ENCODE measurements at places on chromosomes 16 and 17.

GRCh38 chr16:66277311-66278070 lies 89.0 kb upstream of the CDH5 start:
- H3K27ac ChIP-seq, result no peak overlapping the region
- no peaks in the 10 kb centered on the region for H3K27me3 ChIP-seq
- no peaks in the 10 kb centered on the region for H3K36me3 ChIP-seq
- H3K4me1 ChIP-seq, result 0 out of 2 replicates have a peak, but pooled peaks cover 4% of the 10 kb centered on the region

DNA sequence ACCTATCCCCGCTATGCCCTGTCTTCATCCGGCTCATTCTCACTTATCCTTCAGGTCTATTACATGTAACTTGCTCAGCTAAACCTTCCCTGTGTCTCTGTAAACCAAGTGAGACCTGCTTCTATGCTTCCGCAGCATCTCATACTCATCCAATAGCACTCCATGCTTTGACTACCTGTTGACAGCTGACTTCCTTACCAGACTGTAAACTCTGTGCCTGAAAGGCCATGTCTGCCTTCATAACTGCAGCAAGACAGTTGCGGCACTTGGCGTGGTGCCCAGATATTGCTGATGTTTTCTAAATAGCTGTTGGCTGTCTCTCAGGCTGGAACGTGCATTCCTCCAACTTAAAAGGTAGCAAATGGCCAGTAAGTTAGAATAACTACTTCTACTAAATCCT lies 1.8 kb upstream of the OR1E1 start:
- no peaks in the 10 kb centered on the region for H3K4me1 ChIP-seq
- no peaks in the 10 kb centered on the region for H3K36me3 ChIP-seq
- no peaks in the 10 kb centered on the region for H3K27me3 ChIP-seq
- no peak overlapping the region for H3K27ac ChIP-seq
- DNase-seq, result no peak

GRCh38 chr16:31354394-31355291 lies at the start of gene ITGAX:
TSS of gene ITGAX (plus strand) at chr16:31355176. CDS start at chr16:31355255, 79 bp downstream.
- H3K4me3 ChIP-seq, result no peak within 1 kb of the TSS
- no peaks in the 10 kb centered on the region for H3K4me1 ChIP-seq
- no peaks in the 10 kb centered on the region for H3K27me3 ChIP-seq

DNA sequence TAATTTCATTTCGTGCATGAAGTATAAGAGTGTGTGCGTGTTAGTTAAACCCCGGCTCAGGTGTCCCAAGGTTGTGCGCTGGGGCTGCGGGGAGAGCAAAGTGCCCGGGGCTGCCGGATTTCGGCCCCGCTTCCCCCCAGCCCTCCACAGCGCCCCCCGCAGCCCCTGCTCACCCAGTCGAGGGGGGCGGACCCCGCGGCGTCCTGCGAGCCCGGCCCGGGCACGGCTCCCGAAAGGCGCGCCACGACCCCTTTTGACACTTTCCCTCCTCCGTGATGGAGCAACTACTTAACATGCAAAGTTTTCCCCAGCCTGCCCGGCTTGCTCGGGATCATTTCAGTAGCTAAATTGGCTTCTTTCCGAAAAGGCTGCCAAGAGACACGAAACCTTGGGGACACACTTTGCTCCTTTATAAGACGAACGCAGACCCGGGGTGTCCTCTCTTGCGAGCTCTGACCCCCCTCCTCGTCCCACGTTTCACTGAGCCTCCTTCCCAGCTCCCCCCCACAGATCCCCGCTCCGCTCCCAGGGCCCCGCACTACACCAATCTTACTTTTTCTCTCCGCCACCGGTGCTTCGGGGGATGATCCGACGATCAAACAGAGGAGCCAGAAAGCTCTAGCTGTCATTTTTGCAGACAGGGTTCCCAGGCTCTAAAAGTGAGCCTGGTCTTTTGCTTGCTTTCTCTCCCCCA lies 552 bp downstream of the C17orf58 start:
- peaks cover 40% of the 10 kb centered on the region for H3K27me3 ChIP-seq
- DNase-seq, result peak; percentile 59
- peaks cover 14% of the 10 kb centered on the region for H3K4me1 ChIP-seq
- peak overlapping the region; percentile 80 for H3K4me3 ChIP-seq
- no peak overlapping the region for H3K27ac ChIP-seq

- H3K4me1 ChIP-seq, result no peaks in the 10 kb centered on the region
- H3K27me3 ChIP-seq, result no peaks in the 10 kb centered on the region
- H3K36me3 ChIP-seq, result no peaks in the 10 kb centered on the region
- H3K27ac ChIP-seq, result no peak overlapping the region
- H3K4me3 ChIP-seq, result no peak overlapping the region
Observed at GRCh38 chr16:35405526-35405925, 1946.1 kb downstream of the TP53TG3F start.

DNA sequence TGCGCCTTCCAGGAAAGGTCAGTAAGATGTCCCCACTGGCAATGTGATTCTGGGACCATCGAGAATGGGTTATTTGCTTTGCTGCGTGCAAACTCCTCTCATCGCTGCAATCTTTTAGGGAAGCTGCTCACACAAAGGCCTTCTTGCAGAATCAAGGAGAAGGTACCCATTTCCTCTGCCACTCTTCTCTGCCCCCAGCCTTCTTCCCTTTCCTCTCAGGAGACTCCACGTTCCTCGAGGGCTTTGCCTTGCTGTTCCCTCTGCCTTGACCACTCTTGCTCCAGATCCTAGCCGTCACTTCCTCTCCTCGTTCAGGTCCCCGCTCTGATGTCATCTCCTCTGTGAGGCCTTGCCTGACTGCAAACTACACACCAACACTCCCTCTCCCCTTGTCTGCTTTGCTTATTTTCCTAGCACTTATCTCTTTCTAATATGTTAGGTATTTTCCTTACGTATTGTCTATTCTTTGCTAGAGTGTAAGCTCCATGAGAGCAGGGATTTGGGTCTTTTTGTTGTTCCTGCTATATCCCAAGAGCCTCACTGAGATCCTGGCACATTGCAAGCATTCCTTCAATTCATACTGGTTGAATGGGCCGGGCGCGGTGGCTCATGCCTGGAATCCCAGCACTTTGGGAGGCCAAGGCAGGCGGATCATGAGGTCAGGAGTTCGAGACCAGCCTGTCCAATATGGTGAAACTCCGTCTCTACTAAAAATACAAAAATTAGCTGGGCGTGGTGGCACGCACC lies 5.3 kb upstream of the CRK start:
- no peak overlapping the region for H3K4me3 ChIP-seq
- H3K27me3 ChIP-seq, result no peaks in the 10 kb centered on the region
- DNase-seq, result peak; percentile 55
- no peaks in the 10 kb centered on the region for H3K36me3 ChIP-seq

DNA sequence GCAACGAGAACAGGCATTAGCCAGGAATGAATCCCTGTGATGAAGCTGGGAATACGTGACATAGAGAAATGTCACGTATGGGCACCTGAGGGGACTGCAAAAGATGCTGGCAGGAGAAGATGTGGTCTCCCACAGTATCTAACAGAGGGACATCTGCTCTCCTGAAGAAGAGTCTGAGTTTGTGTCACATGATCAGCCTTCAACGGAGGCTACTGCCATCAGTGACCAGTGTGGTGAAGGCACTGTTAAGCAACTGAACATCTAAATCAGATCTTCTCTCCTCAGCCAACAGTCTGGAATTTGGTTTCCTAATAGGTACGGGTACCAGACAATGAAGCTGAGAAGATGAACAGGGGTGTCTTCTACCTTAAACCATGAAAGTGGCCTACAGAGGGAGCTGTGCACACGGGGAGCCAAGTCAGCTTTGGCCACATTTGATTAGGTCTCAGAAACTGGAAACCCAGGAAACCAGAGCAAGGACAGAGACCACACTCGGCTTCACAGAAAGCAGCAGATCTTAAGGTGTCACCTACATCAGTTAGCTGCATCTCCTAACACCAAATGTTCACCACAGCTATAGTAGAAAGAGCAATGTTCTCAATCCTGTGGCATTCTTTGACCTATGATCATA lies 41.8 kb downstream of the BRD7 start:
- H3K27ac ChIP-seq, result no peak overlapping the region
- H3K27me3 ChIP-seq, result no peaks in the 10 kb centered on the region

DNA sequence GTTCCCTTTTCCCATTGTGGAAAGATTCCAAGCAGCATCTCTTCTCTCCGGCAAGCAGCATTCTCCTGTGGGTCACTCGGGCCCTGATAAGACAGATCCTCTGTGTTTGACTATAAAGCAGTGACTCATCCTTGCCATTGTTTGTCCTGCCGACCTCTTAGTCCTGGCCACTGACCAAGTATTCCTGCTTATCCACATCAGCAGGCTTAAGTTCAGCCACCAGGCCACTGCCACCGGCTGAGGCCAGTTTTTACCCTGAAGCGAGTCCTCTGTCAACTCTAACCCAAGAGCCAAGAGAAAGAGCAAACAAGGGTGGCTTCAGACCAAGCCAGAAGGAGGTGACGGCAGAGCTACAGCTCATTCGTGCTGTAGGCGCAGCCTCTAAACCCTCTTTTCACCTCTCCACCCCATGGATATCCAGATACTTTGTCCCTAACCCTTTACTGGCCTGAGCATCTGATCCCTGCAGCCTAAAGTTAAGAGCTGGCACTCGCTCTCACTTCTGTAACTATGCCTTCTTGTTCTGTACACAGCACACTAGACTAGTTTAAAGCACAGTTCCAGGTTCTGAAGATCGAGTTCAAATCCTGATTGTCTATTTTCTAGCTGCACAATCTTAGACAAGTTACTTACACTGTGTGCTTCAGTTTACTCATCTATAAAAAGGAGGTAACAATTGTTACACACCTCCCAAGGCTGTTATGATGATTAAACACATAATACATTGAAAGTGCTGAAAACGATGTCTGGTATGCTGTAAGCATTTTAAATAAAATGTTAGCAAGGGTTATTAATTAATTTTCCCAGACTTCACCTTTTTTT lies 31.0 kb downstream of the SOX9 start:
- DNase-seq, result peak; percentile 62
- H3K27me3 ChIP-seq, result no peaks in the 10 kb centered on the region
- peak overlapping the region; percentile 24 for H3K4me3 ChIP-seq
- H3K4me1 ChIP-seq, result peaks cover 21% of the 10 kb centered on the region
- H3K27ac ChIP-seq, result peak overlapping the region; percentile 96

DNA sequence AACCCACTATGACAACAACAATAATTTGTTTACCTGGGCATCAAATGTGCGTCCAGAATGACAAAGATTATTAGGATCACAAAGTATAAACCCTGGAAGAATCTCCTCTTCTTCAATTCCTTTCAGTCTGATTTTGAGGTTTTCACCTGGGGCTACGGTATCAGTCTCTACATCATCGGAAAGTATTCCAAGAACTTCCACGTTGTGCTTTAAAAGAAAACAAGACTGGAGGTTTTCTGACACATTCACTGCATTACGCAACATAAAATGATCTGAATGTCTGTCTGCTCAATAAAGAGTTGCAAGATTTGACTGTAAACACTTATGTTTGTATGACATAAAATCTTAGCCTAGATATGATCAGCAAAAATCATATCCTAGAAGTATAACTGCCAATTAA lies 26.0 kb upstream of the RSL1D1 start:
- H3K4me1 ChIP-seq, result no peaks in the 10 kb centered on the region
- H3K27ac ChIP-seq, result no peak overlapping the region
- H3K4me3 ChIP-seq, result no peak overlapping the region
- no peaks in the 10 kb centered on the region for H3K27me3 ChIP-seq

GRCh38 chr16:987906-988305 lies 6.3 kb downstream of the SOX8 start:
- DNase-seq, result no peak
- no peaks in the 10 kb centered on the region for H3K36me3 ChIP-seq
- H3K27ac ChIP-seq, result no peak overlapping the region

- H3K27ac ChIP-seq, result no peak overlapping the region
- H3K27me3 ChIP-seq, result no peaks in the 10 kb centered on the region
- no peak overlapping the region for H3K4me3 ChIP-seq
- no peak for DNase-seq
- H3K36me3 ChIP-seq, result no peaks in the 10 kb centered on the region
Observed at GRCh38 chr16:65413861-65414260, 292.0 kb upstream of the CDH11 start.

GRCh38 chr16:85463672-85464382 lies 149.3 kb upstream of the GSE1 start:
- H3K27me3 ChIP-seq, result peaks cover 43% of the 10 kb centered on the region
- H3K27ac ChIP-seq, result no peak overlapping the region
- no peak overlapping the region for H3K4me3 ChIP-seq
- H3K36me3 ChIP-seq, result no peaks in the 10 kb centered on the region

- peaks cover 18% of the 10 kb centered on the region for H3K4me1 ChIP-seq
- no peak for DNase-seq
- H3K27me3 ChIP-seq, result peaks cover 13% of the 10 kb centered on the region
- H3K4me3 ChIP-seq, result peak overlapping the region; percentile 84
- no peaks in the 10 kb centered on the region for H3K36me3 ChIP-seq
Observed at GRCh38 chr17:50424996-50425681, 879 bp upstream of the ACSF2 start.

GRCh38 chr17:8628609-8629169 lies 1.8 kb downstream of the MYH10 start:
- no peak for DNase-seq
- no peaks in the 10 kb centered on the region for H3K27me3 ChIP-seq
- H3K27ac ChIP-seq, result no peak overlapping the region
- H3K4me3 ChIP-seq, result peak overlapping the region; percentile 96
- no peaks in the 10 kb centered on the region for H3K36me3 ChIP-seq

- H3K36me3 ChIP-seq, result no peaks in the 10 kb centered on the region
- H3K4me1 ChIP-seq, result no peaks in the 10 kb centered on the region
- H3K27ac ChIP-seq, result no peak overlapping the region
- H3K27me3 ChIP-seq, result peaks cover 10% of the 10 kb centered on the region
- no peak for DNase-seq
- H3K4me3 ChIP-seq, result no peak overlapping the region
Observed at GRCh38 chr16:67105246-67105645, 4.5 kb upstream of the PHAF1 start.

Data from GM23338 (cell line).